Natural killer cell (primary cell): ENCODE measurements at places on chromosomes 5 and 9. TPM values are rescaled to one million over a fixed set of nuclear protein-coding genes. Genes with fewer than 3 reads are reported as not detected.

GRCh38 chr5:177509991-177510566 lies 453 bp upstream of the DOK3 start:
- DNase-seq = no peak

DNA sequence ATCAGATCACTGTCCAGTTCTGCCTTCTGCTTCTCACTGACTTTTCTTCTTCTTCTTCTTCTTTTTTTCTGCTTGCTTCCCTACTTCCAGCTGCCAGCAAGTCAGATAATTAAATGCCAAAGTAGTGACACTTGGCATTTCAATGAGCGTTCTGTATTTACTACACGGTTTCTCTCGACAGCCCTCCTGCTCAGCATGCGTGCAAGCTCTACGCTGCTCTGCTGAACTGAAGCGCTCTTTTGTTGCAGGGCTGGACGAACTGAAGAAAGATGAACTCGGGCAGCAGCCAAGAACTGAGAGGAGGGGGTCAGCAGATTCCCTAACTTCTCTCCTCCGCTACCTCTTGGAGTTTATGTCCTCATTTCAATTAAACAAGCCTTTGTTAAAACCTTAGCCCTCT lies 319.1 kb downstream of the GLIS3 start:
- no peak for DNase-seq

DNA sequence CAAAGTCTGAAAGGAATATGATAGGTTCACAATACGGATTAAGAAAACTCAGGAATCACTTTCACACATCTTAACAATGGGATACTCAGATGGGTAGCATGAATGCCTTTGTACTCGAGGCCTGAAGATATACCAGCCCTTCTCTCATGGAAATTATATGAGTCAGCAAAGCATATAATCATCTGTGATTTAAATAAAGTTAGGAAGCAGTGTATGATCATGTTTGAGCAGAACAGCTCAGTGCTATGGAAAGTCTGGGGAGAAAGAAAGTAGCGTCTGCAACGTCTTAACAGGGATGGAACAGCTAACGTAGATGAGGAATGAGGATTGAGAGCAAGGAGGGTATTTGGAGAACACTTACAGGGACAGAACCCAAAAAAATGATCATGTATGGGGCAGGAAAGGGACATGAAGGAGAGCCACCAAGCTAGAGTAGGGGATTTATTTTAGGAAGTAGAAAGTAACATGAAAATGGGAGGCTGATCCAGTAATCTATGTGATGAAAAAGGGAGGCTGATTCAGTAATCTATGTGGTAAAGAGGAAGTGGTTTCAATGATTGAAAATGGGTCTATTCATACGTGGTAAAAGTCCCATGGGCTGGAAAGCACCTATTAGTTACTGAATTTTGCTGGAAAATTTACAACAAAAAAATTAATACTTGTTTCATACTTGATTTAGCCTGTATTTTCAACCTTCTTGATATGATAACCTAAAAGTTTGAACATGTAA lies 85.9 kb downstream of the GNA14 start:
- DNase-seq = no peak

DNA sequence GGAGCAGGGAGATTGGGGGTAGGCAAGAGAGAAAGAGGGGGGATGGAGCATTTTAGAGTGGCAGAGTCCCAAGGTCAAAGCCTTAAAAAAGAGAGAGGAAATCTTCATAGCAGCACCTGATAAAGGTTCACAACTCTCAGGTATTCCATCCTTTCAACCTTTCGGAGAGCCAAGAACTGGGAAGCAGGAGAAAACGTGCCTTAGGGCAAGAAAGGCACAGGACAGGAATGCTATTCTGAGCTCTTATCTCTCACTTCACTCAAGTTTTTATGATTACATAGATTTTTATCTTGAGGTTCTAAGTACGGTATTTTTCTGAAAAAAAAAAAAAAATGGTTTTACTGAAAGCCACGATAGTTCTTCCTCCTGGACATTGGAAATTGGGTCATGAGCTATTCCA lies 34.5 kb upstream of the SMAD5 start:
- DNase-seq = no peak

The PLCXD3 gene
- not detected for total RNA-seq

GRCh38 chr9:125659954-125660353 lies 47.1 kb downstream of the MAPKAP1 start:
- DNase-seq = no peak

The SLC25A2 gene
- total RNA-seq = 0.73 TPM

GRCh38 chr5:16321284-16321683 lies 141.7 kb upstream of the MARCHF11 start:
- DNase-seq = no peak

The MARCOL gene
- not detected for total RNA-seq

- no peak for DNase-seq
These were observed 2.8 kb upstream of the CDK7 start for GRCh38 chr5:69231851-69232250.

The NIPAL4 gene
- 1.3 TPM for total RNA-seq

GRCh38 chr9:107137495-107138202 lies 145.4 kb upstream of the RAD23B start:
- no peak for DNase-seq

GRCh38 chr5:80268916-80269315 lies 13.1 kb upstream of the SERINC5 start:
- peak; percentile 35 for DNase-seq

DNA sequence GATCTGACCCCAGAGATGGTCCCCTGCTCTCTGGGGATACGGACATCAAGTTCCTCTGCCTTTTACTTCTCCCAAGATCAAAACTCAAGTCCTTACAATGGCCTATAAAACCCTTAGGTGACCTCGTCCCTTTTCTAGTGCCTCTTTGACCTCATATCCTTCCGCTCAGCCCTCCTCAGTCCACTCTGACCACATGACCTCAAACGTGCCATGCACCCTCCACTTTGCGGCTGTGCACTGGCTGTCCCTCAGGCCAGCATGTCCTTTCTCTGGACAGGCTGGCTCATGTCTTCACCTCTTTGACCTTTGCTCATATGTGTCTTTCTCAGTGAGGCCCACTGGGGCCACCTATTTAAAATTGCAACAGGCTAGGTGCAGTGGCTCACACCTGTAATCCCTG lies 14.7 kb downstream of the TRMO start:
- DNase-seq = no peak

- DNase-seq = no peak
These were observed 159.1 kb downstream of the FAM114A2 start for GRCh38 chr5:153879596-153879995.

GRCh38 chr5:172266071-172266675 lies 17.4 kb downstream of the UBTD2 start:
- DNase-seq = no peak

GRCh38 chr9:115604831-115605483 lies 487.0 kb upstream of the TNC start:
- no peak for DNase-seq

DNA sequence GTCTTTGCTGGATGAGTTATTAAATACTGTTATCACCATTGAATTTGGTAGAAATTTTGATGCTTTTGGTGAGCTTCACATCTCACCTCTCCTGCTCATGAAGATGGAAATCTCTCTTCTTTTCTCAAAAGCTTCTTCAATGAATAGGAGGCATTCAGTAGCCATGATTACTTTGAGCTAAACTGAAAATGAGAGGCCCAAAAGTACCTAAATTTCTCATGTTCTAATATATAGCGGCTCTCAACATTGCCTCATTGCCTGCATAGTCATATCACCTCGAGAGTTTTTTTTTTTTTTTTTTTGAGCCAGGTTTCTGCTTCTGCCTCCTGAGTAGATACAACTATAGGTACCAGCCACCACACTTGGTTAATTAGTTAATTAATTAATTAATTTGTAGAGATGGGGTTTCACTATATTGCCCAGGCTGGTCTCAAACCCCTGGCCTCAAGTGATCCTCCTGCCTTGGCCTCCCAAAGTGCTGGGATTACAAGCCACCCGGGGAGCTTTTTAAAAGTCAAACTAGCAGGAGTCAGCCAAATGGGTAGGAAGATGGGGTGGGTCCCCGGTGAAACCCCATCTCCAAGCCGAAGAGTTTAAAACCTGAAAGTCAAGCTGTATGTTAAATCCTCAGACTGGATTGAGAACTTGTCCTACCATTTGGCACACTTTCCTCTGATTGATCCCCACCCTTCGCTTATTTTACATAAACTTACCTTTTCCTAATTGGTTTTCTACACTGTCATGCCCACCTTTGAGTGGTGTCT lies 169.0 kb downstream of the DOCK2 start:
- DNase-seq = no peak

The SURF2 gene
- 14.3 TPM for total RNA-seq

The PCDHAC1 gene
- not detected for total RNA-seq

- peak; percentile 33 for DNase-seq
These were observed at the start of gene ZNF618 for GRCh38 chr9:113876151-113876992. TSS of gene ZNF618 (plus strand) at chr9:113876309. CDS start at chr9:113876381, 72 bp downstream.

DNA sequence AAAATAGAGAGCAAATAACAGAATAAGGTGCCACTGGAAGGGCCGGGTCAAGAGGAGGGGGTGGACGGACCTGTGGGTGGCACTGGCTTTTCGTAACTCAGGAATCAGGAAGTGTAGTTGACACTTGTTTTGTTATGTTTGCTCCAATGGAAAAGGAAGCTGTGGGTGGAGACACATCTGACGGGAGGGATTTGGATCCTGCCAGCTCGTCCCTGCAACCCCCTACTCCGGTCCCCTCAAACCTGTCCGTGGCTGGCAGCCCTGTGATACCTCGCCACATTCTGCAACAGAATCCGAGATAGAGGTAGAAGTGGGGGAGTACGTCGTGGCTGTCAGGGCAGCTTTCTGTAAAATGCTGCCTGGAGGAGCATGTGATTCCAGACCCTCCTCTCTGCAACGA lies 104.2 kb upstream of the IER5L start:
- no peak for DNase-seq

The GRM6 gene
- total RNA-seq = not detected

DNA sequence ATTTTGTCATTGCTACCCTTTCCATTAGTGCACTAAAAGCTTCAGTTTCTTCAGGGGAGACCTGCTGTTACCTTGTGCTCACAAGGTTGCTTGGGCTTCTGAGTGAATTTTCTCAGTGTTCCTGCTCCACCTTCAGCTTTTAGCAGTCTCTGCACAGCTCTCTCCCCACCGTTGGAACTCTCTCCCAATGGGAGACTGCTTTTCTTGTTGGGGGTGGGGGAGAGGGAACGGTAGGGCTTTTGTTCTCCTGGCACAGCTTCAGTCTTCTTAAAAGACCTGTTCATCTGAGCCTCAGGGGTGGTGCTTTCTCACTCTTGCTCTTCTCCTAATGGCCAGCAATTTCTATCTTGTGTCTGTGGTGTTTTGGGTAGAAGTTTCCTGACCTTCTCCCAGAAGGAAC lies 915.7 kb downstream of the EFNA5 start:
- DNase-seq = no peak

The CCDC152 gene
- total RNA-seq = 4.9 TPM

GRCh38 chr9:82127465-82127864 lies 138.9 kb downstream of the SPATA31D1 start:
- no peak for DNase-seq

- DNase-seq = no peak
These were observed 334.6 kb upstream of the MPDZ start for GRCh38 chr9:13614060-13614459.

- no peak for DNase-seq
These were observed 1409.7 kb upstream of the CDH18 start for GRCh38 chr5:21397693-21398092.

- DNase-seq = no peak
These were observed 7.9 kb upstream of the ADAMTSL1 start for GRCh38 chr9:18466101-18466500.

DNA sequence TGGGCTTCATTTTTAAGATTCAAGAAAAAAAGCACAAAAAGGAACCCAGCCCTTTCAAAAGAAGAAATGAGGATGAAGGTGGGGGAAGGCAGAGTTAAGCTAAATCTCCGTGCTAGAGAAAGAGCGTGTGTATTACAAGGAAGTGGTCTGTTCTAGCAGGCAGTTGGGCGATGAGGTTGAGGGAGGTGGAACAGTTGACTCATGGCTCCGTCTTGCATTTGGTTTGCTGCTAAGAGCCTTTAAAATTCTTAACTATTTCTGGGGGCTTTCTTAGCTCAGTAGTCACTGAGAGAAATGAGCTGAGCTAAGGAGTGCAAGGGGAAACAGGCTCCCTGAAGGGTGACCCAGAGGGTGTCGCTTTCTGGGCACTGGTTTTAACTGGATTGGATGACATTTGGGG lies 117.4 kb downstream of the GCNT1 start:
- DNase-seq = peak; percentile 76

DNA sequence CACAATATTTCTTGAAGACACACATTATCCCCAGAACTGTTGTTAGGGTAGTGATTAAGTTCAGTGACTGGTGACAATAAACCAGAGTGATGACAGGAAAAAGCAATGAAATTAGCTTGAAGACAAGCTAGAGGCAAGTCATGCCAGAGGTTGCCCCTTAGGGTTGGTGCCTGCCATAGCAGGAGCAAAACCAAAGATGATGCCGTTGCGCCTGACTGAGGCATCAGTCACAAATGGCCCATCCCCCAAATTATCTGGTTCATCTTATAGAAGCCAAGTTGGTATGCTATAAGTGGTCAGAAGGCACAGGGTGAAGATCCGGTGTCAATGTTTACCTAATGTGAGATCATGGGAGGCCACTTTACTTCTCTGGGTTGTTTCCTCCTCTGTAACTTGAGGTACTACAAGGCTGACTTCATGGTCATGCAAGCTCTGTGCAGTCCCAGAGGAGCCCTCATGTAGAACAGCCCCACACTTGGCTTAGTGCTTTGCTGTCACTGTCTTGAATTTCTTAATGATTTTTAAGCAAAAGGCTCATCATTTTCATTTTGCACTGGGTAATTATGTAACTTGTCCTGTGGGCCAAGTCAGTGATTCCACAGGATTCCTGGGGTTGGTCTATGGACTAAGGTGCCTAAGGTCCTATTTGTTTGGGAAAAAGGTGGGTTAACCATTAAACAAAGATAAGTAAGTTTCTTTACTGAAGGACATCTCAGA lies 211.3 kb downstream of the MAN2A1 start:
- DNase-seq = no peak

GRCh38 chr5:94691949-94692348 lies 73.5 kb downstream of the SLF1 start:
- no peak for DNase-seq

The ALG2 gene
- 23.2 TPM for total RNA-seq

GRCh38 chr5:14206028-14206725 lies 63.0 kb downstream of the TRIO start:
- no peak for DNase-seq

GRCh38 chr5:146703899-146704298 lies 174.7 kb downstream of the PPP2R2B start:
- no peak for DNase-seq

GRCh38 chr5:39148983-39149534 lies 70.3 kb downstream of the FYB1 start:
- DNase-seq = peak; percentile 75

DNA sequence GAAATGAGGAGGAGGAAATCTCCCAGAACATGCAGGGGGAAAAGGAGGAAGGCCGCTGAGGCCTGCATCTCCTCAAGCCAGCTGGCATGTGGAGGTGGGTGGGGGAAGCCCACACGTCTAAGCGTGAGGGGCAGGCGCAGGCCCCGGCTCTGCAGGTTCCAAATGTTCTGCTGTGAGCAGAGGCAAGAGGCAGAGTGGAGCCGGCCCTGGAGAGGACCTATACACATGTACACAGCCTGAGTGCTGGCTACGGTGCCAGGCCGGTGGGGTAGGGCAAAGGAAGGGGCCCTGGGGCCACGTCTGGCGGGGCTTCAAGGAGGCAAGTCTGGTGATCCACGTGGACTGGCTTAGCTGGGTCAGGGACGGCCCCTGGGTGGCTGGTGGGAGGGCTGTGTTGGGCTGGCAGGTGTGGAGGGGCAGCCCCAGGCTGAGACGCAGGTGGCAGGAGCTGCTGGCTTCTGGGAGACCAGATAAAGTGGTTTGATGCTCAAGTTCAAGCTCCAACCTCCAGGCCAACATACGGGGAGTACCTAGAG lies 26.4 kb downstream of the LPCAT1 start:
- no peak for DNase-seq
